SK-MEL-5 (cell line): ENCODE measurements at places on chromosomes 2 and 18.

DNA sequence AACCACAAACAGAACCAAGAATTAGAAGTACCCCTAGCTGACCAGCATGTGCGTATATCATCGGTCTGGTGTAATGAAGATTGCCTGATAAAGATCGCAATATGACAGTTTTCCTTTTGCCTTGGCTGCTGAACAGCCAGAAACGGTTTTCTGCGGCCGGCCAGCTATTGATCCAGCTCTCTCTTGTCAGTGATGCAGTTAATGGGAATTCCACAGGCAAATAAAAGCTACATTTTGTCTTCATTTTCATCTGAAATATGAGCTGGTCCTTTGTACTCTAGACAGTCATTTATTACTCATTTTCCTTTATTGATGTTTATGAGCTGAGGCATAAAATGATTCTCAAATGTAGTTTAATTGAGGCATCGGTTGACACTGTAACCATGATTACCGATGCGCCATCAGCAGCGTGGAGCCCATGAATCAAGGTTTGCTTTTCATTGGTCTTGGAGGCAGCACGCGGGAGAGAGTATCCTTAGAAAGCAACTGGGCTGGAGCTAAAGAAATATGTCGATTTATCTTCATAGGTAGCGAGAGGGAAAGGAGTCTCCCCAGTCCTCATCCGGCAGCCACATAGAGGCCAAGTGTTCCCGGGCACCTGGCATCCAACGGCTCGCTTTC is 535.2 kb downstream of the GALR1 start:
- no peak for DNase-seq

GRCh38 chr2:150846691-150847090 is 359.2 kb upstream of the RND3 start:
- no peak for DNase-seq

DNA sequence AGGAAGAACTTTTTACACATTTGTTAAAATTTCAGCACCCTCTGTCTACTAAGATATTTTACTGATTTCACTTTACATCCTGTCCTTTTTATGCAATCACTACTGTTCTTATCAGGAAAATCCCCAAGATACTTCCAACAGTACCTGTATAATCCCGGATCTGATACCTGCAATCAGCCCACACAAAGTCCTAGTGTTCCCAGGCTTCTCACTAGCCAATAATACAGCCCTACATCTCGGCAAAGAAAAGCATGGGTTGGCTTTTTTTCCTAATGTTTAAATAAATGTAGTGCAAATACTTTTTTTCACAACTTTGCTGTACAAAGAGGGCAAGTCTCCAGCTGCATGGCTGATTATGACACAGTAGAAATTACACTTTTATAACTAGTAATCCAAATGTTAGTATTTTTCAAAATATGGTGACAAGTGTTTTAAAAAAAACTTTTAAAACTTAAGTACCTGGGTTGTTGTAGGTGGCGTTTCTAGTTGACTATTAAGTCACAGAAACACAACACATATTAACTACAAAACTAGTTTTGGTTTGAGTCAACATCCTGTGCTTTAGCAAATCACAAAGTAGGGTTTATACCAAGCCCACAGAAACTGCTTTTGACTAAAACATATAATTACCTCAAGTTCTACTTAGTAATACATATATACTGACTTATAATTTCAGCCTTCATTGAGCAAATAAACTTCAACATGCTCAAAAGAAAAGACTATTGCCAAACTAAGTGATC is 19.5 kb downstream of the CNOT11 start:
- DNase-seq = no peak

DNA sequence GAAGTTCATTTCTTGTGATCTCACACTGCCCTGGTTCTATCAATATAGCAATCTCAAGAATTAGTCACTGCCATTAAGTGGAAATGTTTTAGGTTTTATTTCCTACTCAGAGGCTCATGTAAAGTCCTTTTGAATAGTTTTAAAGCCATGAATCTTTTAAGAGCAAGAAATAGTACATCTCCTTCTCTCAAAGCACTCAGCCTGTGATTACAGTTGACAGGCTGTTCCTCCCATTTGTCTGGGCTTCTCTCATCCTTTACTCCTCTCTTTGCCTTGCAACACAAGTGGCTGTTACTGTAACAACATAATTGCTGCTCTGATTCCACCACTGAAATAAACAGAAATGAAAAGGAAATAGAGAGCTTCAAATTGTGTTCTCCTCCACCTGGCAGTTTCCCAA is 18.4 kb downstream of the GRP start:
- DNase-seq = no peak

DNA sequence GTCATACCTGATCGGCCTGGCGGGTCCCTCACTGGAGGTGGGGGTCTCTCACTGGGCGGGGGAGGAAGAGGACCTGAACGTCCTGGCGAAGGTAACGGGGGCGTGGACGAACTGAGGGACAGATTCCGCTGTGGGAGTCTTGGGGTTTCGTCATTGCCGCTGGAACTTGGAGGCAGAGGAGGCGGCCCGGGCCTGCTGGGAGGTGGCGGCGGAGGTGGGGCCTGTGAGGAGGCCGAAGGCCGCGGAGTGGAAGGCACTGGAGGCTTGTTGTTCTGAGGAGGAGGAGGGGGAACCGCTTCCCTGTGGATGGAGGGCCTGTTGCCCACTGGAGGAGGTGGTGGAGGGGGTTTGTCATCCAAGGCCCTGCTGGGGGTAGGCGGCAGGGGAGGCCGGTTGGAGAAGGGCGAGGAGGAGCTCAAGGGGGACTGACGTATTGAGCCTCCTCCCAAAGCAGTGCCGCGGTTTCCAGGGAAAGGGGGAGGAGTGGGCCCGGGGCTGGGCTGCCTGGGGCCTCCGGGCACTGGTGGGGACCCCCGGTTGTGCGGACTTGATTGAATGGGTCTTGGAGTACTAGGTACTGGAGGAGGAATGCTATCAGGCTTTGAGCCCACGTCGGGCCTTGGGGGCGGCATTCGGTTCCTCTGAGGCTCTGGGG is 25.8 kb downstream of the WIPF1 start:
- DNase-seq = no peak

- peak; percentile 56 for DNase-seq
These were observed 1.9 kb downstream of the SOS1 start for GRCh38 chr2:39118786-39119499.

GRCh38 chr2:237227592-237228280 is 142.0 kb downstream of the COPS8 start:
- DNase-seq = peak; percentile 73

DNA sequence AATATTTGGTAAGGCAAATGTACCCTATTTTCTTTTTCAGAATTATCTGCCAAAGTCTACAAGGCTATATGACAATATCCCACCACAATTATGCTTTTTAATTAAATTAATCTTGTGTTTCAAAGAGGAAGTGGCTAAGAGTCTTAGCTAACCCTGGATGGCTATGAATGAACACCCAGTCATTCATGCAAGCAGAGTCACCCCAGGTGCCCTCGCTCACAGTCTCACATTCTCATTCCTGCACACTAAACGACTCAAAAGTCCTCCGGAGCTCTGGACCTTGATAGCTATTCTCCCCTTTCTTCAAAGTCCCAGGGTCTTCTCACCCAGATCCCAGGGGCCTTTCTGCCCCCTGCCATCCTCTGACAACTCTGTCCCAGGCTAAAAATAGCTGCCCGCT is 42.1 kb upstream of the MRPL19 start:
- no peak for DNase-seq

- peak; percentile 16 for DNase-seq
These were observed 14.8 kb downstream of the KLHL29 start for GRCh38 chr2:23399674-23400261.

GRCh38 chr18:30684825-30685481 is 357.6 kb downstream of the DSC3 start:
- DNase-seq = no peak

DNA sequence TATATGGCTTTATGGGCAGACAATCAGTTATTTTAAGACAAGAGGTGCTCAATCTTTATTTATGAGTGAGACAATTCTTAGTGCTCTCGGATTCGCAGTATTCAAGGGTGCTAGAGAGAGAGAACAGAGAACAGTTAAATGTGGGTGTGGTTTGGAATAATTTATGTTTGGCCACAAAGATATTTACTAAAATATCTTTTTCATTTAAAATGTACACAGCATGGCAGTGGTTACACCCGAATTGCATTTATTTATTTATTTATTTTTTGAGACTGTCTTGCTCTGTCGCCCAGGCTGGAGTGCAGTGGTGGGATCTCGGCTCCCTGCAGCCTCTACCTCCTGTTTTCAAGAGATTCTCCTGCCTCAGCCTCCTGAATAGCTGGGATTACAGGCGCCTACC is 109.2 kb downstream of the CDCA7 start:
- DNase-seq = no peak

DNA sequence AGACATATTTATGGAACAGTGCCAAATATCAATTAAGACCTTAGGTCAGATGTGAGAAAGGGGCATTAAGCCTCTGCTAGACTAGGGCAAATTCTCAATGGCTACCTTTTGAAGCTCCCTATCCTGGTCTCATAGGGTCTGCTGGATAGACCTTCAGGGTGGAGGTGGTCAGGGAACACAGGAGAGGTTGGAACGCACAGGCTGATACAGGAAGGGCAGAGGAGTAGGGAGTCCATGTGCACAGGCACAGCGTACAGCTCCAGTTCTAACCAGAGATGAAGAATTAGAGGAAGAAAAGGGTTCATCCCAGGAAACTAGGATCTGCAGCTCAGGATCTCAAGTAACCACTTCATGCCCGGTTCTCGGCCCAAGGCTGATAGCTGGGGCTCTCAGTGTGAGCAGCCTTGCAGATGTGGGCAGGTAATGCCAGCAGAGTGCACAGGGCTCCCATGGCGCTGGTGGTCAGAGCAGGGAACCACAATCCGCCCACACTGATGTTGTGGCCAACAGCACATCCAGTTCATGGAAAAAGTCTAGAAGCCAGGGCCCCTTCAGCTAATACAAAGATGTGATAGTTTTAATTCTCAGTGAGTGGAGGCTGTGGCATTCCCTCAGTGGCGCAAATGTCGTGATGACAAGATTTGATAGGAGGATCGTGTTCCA is 3.4 kb upstream of the EVA1A start:
- DNase-seq = no peak

- no peak for DNase-seq
These were observed 570.9 kb downstream of the PIK3C3 start for GRCh38 chr18:42525905-42526304.

- DNase-seq = peak; percentile 25
These were observed 183.6 kb upstream of the MGAT5 start for GRCh38 chr2:134070281-134070741.

DNA sequence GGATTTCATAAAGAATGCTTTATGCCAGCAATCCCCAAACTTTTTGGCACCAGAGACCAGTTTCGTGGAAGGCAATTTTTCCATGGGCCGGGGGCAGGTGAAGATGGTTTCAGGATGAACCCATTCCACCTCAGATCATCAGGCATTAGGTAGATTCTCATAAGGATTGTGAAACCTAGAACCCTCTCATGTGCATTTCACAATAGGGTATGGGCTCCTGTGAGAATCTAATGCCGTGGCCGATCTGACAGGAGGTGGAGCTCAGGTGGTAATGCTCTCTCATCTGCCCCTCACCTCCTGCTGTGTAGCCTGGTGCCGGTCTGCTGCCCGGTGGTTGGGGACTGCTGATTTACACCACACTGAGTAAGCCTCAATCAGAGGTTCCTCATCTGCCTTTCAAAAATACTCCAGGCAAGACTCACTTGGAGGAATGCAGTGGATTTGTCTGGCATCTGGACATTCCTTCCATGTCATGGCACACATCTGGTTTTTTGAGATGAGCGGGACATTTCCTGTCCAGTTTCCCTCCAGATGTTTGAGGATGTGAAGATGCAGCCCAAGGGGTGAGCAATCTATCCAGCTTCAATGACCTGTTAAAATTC is 185.8 kb downstream of the VAPA start:
- DNase-seq = no peak

DNA sequence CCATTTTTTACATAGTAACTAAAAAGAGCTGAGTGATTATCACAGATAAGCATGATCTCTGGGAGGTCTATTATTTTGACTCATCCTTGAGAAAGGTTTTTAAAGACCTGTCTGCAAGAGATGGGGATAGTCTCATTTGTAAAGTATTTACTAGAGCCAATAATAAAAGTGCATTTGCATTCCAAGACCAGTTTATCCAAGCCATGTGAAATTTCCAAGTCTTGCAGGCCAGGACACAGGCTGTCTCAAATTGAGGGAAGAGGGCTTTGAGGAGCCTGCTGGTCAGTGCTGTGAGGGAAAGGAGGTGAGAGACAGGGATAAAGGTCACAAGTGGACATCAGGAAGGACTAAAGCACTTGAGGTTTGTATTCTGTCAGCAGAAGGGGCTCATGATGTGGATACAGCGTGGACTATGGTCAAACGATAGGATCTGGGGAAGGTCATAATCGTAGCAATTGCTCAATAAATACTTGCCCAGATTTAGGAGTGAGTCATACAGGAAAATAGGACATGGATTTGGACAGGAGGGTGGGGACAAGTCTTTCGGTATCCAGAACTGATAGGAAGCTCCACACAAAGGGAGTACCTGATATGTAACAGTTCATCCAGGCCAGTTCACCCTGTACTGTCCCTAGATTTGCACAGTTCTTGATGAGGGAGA is 6.6 kb upstream of the CDH2 start:
- DNase-seq = no peak

- no peak for DNase-seq
These were observed 881.3 kb downstream of the LRRTM4 start for GRCh38 chr2:76640905-76641304.

GRCh38 chr2:68371581-68371980 is 6.5 kb downstream of the PLEK start:
- DNase-seq = no peak

GRCh38 chr2:117952228-117952627 is 61.6 kb downstream of the CCDC93 start:
- no peak for DNase-seq

- DNase-seq = no peak
These were observed 185.8 kb downstream of the ANKRD44 start for GRCh38 chr2:197124639-197125390.
